Activated T-helper 1 cell treated with anti-CD3 and anti-CD28 coated beads, Interleukin-12 subunit alpha, Interleukin-12 subunit beta, Interleukin-2, Interleukin-4 antibody, amounts not matched to agents 30 ng/mL and 10 ng/mL and 1 ng/mL, durations not matched to agents 14 hours and 24 hours and 36 hours (primary cell): ENCODE measurements at places on chromosomes 3 and 15. TPM values are rescaled to one million over a fixed set of nuclear protein-coding genes. Genes with fewer than 3 reads are reported as not detected.

DNA sequence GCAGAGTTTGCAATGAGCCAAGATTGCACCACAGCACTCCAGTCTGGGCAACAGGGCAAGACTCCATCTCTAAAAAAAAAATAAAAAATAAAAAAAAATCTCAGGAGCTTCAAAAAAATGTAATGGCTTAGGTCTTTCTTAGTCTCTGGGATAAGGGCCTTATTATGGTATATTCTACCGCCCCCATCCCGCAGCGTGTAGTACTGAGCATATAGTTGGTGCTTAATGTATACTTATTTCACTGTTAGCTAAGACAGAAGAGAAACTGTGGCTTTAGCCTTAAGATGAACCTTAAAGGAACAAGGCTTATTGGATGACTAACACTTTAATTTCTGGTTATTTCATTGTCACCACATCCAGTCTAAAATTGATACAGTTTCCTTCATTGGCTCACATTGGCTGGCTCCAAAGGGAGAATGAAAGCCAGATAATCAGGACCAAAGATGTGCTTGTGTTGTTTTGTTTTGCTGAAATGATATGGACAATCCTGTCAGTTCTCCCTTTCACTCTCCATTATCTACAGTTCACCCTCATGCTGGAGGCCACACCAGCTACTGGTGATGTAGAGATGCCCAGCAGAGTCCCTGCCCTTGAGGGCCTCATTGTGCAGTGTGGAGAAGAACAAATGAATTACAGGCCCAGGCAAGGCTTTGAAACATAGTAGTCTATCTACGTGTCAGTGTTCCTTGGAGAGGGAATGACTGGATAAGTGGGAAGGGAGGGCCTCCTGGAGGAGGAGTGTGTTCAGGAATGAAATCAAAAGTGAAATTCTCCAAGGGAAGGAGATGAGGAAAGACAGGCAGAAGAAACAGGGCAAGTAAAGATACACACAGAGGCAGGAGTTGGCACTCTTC is 17.4 kb upstream of the RAF1 start:
- DNase-seq: no peak
- no peaks in the 10 kb centered on the region for H3K27me3 ChIP-seq
- no peaks in the 10 kb centered on the region for H3K36me3 ChIP-seq
- H3K4me1 ChIP-seq: no peaks in the 10 kb centered on the region
- H3K4me3 ChIP-seq: no peak overlapping the region

DNA sequence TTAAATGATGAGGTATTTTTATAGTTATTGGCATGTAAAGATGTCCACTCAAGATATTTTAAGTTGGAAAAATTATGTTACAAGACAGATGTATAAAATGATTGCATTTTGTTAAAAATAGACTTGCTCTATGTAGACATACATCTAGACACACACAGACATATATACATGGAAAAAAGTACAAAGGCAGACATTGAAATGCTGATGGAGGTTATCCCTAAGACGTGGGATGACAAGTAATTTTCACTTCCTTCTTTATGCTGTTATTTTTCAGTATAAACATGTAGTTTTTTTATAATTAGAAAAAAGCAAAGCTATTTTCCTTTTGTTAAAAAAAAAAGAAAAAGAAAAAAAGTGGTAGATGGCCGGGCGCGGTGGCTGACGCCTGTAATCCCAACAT is 7.2 kb downstream of the HOMER2 start:
- H3K27me3 ChIP-seq: peaks cover 23% of the 10 kb centered on the region
- no peak overlapping the region for H3K27ac ChIP-seq
- no peak overlapping the region for H3K4me3 ChIP-seq
- no peaks in the 10 kb centered on the region for H3K36me3 ChIP-seq
- no peaks in the 10 kb centered on the region for H3K4me1 ChIP-seq

GRCh38 chr15:75697523-75697922 is 15.1 kb downstream of the CSPG4 start:
- no peaks in the 10 kb centered on the region for H3K36me3 ChIP-seq
- no peak overlapping the region for H3K27ac ChIP-seq
- no peak for DNase-seq
- H3K4me1 ChIP-seq: peaks cover 16% of the 10 kb centered on the region
- H3K4me3 ChIP-seq: no peak overlapping the region

- peaks cover 4% of the 10 kb centered on the region for H3K4me1 ChIP-seq
- H3K36me3 ChIP-seq: no peaks in the 10 kb centered on the region
- H3K27me3 ChIP-seq: peaks cover 12% of the 10 kb centered on the region
- no peak overlapping the region for H3K4me3 ChIP-seq
- no peak overlapping the region for H3K27ac ChIP-seq
- DNase-seq: no peak
These were observed 1.4 kb upstream of the ACP3 start for GRCh38 chr3:132315851-132316250.

The SLC38A3 gene
- not detected in 2 replicates for total RNA-seq

The PPP1R14D gene
- total RNA-seq: not detected in 2 replicates
